ENCODE measurements at places on chromosomes 12 and 14.

GRCh38 chr12:1436015-1436414 lies 158.4 kb downstream of the FBXL14 start:
- DNase-seq: no peak

GRCh38 chr12:116142936-116143898 lies 134.3 kb downstream of the MED13L start:
- DNase-seq: no peak

DNA sequence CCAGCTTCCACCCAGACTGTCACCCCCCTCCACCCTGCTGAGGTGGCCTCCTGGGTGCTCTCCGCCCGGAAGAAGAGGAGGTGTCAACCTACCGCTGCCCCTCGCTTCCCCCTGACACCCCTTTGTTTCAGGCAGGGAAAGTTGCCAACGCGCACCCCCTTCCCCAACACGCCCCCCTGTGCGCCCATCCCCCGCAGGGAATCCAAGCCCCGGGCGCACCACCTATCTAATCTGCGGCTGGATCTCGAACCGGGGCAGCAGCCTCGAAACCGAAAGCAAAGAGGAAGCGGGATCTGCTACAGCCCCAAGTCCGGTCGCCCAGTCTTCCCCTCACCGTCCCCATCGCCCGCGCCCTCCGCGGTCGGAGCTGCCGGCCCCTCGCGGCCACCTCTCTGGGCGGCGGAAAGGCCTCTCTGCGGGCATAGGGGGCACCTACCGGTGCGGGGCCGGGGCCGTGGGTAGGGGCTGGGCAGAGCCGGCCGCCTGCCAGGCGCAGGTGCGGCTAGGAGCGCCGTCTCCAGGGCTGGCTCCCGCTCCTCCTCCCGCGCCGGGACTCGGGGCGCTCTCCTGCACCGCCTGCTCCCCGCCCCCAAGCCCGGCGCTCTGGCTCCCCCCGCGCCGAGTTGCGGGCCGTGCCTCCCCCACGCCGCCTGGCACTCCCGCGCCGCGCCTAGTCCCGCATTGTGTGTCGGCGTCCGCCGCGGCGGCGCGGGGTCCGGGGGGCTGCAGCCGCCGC lies 18.3 kb upstream of the PLEKHH1 start:
- no peak for DNase-seq

DNA sequence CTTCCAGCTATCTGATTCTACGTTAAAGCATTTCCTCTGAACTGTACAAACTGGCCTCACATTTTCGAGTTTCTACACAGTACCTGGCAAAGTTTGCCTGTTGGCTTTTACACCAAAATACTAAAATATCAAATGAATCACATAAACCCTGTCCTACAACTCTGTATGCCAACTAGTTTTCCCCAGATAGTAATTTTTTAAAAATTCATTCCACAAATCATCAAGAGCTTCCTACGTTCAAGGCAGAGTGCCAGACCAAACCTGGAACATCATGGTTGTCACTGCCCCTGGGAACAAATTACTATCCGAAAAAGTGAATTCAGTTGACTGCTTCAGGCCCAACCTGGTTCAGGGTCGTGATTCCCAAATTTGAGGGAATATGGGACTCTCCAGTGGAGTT lies 2.1 kb downstream of the TMEM30B start:
- DNase-seq: no peak

- DNase-seq: no peak
Observed at GRCh38 chr12:64944966-64945365, 120.5 kb downstream of the TBC1D30 start.

GRCh38 chr12:9751204-9752144 lies 9.2 kb downstream of the CD69 start:
- DNase-seq: no peak

DNA sequence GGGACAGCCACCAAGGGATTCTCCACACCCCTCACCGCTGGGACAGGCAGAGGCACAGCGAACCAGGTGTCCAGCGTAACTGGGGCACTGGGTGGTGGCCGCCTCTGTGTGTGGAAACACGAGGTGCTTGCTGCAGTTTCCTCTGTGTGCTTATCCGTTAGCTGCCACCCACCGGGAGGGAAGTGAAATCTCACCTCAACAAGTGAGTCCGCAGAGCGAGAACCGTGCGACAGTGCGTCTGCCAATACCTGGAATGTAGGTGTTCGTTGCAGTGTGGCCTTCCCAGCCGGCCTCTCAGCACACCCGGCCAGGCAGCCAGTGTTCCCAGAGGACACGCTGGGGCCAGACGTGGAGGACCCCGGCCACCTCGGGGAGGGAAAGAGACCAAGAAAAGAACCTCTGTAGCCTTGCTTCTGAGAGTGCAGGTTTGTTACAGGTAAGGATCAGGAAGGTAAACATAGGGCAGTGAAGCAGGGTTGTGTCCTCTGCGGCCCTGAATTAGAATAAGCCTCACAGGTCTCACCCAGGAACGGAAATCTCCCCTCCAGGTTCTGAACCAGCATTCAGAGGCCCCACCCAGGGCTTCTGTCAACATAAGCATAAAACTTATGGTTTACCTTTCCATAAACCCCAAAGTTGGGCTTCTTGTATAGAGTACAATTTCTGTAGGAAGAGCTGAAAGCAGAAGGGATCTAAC lies 1.5 kb downstream of the BCL2L14 start:
- no peak for DNase-seq

DNA sequence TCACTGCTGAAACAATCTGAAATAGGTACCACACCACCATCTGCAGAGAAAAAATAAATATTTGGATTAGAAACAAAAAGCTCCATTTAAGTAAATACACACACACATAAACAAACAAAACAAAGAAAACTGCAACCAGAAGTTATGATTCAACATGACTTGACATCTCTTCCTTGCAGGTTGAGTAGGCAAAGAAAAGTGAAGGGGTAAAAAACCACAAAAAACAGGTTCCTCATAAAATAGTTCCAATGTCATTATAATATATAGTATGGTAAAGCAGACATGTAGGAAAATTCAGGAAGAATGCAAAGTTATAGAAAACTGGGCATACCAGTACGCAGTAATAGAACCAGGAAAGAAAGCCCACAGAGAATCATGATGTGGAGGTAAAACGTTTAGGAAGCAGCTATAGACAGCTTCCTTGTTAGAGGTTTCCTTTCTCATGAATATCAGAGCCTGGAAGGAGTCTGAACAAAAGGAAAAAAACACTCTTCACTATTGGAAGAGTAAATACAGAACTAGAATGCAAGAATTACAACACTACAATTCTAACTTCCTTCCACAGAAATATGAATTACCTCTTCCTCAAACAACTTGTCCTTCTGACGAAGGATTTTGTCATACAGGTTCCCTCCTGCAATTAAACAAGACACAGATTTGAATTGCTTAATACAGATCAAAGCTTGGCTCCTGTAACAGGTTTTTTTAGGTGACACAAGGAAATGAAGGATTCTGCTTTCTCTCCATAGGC lies 6.1 kb downstream of the NEK9 start:
- no peak for DNase-seq

DNA sequence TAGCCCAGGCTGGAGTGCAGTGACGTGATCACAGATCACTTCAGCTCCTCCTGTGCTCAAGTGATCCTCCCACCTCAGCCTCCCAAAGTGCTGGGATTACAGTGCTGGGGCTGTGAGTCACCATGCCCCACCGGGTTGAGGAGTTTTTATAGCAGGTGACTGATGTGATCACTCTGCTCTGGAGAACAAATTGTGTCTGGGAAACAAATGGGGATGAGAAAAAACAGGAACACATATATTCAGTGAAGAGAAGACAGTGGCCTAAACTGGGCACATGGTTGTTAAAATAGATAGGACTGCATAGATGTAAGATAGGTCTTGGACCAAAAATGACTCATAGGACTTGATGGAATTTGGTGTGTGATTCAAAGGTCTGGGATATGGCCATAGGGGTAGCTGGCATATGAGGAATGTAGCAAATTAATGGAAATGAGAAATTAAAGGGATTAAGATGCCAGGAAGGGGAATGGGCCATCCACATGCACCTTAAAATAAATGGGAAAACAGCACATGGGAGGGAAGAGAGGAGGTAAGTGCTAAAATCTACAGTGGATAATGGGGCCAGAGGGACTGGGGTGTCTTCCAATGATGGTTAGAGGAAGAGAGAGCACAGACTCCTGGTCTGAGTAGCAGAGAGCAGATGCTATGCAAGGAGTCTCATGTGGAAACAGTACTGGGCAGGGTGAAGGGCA lies 11.2 kb downstream of the BCAT1 start:
- no peak for DNase-seq

DNA sequence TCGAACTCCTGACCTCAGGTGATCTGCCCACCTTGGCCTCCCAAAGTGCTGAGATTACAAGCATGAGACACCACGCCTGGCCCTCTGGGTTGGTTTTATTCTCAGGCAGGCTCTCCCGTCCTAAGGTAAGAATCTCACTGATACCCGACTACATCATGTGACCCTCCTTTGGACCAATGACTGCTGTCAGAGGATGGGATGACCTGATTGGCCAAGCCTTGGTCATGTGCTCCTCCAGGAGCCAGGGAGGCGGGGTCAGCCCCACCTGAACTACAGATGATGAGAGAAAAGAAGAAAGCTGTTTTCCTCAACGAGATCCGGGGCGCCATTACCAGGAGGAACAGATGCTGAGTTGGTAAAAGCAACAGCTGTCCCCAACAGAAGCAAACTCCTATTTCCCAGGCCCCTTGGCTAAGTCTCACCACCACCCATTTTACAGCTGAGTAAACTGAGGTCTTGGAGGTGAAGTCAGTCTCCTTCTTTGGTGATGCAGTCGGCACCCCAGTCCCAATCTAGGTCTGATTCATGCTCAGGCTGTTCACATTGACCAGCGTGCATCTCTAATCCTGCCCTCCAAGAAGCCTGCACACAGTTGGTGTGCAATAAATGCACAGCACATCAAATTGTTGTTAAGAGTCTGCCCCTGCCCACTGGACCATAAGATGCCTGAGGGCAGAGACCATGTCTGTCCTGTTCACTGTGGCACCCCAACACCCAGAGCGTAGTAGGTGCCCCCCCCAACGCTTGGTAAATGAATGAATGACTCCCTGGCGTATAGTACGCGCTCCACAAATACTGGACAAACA lies 118.8 kb downstream of the SCARB1 start:
- no peak for DNase-seq

DNA sequence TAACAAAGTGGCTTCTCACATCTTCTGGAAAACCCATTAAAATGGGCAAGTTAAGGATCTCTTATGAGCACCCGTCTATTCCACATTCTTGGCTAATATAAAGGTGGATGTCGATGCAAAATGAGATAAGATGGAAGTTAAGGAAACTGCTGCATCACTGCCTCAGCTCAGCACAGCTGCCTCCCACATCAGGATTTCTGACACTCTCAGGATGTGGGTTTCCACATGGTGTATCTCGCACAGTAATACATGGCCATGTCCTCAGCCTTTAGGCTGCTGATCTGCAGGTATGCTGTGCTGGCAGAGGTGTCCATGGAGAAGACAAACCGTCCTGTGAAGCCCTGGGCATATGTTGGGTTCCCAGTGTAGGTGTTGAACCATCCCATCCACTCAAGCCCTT lies 1348.0 kb downstream of the TMEM121 start:
- DNase-seq: no peak

DNA sequence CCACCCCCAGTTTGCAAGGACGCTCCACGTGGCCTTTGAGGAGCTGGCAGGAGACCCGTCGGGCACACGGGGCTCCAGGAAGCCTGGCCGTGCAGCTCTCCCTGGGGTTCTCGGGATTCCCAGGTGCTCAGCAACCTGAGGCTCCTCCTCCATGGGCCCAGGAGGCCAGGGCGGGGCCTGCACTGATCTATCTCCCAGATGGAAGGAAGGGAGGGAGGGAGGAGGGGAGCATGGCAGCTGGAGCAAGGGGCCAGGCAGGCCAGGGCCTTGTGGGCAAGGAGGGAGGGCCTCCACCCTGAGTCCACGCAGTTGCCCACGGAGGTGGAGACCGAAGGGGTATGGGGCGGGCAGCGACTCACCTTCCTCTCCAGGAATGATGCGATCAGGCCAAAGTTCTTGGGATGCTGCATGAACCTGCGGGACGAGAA lies 127.3 kb downstream of the RFLNA start:
- peak; percentile 49 for DNase-seq

- no peak for DNase-seq
Observed at GRCh38 chr12:25958428-25959070, at the start of gene RASSF8. Gene RASSF8 (plus strand): TSS chr12:25958682. CDS start chr12:26055344, 96,662 bp downstream.

DNA sequence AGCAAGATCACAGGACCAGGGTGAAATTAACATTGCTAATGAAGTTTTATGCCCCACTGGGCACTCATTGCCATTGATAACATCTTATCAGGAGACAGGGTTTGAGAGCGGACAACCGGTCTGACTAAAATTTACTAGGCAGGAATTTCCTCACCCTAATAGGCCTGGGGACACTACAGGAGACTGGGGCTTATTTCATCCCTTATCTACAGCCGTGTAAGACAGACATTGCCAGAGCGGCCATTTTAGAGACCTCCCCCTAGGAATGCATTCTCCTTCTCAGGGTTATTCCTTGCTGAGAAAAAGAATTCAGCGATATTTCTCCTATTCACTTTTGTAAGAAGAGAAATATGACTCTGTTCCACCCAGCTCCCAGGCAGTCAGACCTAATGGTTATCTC lies 8.3 kb downstream of the OR4K17 start:
- no peak for DNase-seq

- no peak for DNase-seq
Observed at GRCh38 chr12:114400361-114400811, 5.6 kb downstream of the TBX5 start.

- no peak for DNase-seq
Observed at GRCh38 chr12:93000026-93000425, 70.9 kb upstream of the EEA1 start.
